ENCODE measurements at places on chromosomes 2 and 18.
A peak's percentile ranks its signal among the peaks of the same experiment; 100 is the strongest.

GRCh38 chr2:3806730-3807129 is 103.4 kb downstream of the DCDC2C start:
- no peak for DNase-seq

- DNase-seq = no peak
Measured at GRCh38 chr18:7590826-7591560, 23.9 kb downstream of the PTPRM start.

- DNase-seq = no peak
Measured at GRCh38 chr2:195608768-195609454, 48.1 kb upstream of the SLC39A10 start.

- DNase-seq = no peak
Measured at GRCh38 chr2:46874236-46874929, 41.2 kb downstream of the MCFD2 start.

DNA sequence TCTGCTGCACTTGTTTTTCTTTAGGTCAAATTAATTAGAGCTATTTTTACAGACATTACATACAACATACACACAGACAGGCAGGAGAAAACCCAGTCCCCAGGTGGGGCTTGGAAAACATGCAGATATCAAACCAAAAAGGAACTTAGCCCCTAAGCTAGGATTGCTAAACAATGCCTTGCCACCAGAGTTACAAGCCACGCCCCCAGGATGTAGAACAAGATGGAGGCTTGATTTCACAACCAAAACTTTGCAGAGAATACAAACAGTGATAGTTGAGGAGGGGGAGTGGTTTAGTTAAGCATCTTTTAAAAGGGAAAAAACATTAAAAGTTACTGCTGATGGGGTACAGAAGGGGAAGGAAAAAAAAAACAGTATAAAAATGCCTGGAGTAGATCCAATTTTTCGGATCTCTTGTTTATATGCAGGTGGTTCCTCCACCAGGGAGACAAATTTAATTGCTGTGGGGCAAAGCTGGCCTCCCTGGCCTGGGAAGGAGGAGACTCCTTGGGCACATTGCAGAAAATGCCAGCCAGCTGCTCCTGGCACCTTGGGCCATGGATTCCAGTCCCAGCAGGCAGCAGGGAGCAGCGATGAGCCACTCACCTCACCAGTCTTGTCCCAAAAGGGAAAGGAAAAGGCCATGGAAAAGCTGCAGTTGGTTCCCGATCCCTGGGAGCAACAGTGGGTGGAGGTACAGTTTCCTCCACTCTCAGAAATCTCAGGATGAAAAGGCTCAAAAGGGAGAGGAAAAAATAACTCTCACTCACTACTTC is 348.4 kb upstream of the REG3G start:
- DNase-seq = no peak

DNA sequence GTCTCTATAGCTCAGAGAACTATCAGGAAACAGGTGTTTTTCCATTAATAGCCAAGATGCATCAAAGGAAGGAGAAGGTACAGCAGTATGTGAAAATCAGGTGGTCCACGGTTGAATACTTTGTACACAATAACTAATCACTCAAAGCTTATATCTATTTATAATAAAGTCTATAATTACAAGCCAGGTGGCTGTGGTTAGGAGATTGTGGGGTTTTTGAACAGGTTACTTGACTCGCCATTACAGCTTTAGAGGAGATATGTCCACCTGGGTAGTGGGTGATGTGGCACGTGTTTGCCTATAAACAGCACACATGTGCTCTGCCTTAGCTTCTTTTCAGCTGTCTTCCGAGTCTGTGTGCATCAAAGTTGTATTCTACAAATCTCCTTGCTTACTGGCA is 892.2 kb upstream of the ZEB2 start:
- DNase-seq = no peak

DNA sequence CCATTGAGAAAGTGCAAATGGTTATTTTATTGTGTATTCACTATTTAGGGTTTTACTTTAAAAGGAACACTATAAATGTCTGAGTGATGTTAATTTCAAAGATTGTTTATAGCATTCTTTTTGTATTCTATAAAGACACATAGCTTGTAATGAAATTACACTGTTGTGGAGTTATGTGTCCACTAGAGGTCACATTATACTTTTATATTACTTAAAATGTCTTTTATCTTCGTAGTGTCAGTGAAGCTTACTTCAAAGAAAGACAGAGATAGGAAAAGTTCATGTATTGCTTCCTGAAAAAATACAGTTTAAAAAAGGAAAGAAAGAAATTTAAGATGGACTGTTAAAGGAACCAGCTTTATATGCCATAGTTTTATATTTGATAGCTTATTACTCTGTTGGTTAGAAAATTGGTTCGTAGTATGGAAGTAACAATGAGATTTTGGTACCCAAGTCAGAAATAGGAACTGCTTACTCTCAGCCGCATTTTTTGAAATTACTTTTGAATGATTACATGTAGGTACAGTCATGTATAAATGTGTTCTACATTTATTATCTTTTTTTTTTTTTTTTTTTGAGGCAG is 20.5 kb downstream of the APLF start:
- DNase-seq = peak; percentile 21

DNA sequence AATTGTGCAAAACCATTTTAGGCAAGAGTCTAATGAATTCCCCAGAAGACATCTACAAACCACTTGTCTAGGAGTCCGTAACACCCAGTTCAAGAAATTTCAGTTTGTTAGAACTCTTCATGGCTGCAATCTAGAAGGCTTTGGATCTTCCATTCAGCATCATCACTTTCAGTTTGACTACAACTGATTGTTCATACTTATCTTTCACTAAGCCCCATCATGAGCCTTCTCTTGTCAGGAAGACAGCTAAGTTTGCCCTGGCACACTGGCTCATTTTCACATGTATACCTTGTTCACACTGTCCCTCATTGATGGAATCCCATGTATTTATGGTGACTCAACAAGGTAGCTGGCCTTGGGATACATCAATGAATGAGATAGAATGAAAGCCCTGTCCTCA is 898.4 kb upstream of the CELF4 start:
- no peak for DNase-seq

GRCh38 chr2:187842978-187843847 is 289.0 kb upstream of the TFPI start:
- DNase-seq = no peak

DNA sequence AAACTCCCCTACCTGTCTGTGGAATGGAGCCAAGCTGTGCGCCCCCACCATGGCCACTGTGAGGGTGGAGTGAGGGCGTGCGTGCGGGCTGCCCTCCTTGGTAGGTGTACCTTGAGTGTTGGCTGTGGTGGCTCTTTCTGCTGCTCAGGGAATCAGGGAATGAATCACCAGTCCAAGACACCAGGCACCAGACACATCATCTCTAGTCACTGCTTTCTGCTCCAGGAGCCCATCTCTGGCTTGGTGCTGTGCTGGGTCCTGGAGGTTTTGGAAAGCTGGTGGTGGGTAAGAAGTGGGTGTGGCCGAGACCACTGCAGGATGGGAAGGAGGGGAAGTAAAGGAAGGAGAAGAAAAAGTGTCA is 209.9 kb downstream of the SEPTIN10 start:
- DNase-seq = no peak

- no peak for DNase-seq
Measured at GRCh38 chr2:74373221-74373676, 6.9 kb downstream of the DCTN1 start.

DNA sequence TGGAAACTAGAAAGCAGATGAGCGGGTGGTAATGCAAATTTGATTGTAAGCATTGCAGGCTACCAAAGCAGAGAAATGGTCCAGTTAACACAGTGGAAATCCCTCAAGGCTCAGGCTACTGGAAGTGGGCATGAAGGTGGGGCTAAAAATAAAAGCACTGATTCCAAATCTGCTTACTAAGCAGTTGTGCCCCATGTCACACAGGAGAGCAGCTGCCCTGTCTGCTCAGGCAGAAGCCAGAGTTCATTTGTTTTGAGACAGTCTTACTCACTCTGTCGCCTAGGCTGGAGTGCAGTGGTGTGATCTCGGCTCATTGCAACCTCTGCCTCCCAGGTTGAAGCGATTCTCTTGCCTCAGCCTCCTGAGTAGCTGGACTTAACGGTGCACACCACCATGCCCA is 42.5 kb upstream of the TSPYL6 start:
- no peak for DNase-seq

- no peak for DNase-seq
Measured at GRCh38 chr18:63421514-63421913, 762 bp downstream of the VPS4B start.

- no peak for DNase-seq
Measured at GRCh38 chr18:28494151-28494550, 317.2 kb upstream of the CDH2 start.

- DNase-seq = no peak
Measured at GRCh38 chr2:26772064-26773001, 8.2 kb downstream of the SLC35F6 start.

GRCh38 chr2:124678043-124678442 is 653.0 kb downstream of the CNTNAP5 start:
- DNase-seq = no peak

DNA sequence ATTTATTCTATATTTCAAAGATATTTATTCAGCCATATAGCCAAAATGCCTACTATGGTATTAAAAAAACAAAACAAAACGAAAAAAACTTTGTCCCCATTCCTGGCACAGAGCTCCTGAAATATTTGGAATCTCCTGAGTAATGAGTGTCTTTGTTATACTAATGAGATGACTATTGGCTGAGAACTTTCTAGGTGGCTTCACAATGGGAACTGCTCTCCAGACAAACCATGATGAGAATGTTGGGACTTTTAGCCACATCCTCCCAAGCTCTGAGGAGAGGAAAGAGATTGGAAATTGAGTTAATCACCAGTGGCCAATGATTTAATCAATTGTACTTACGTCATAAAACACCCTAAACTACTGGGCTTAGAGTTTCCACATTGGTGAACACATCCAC is 631.8 kb upstream of the SETBP1 start:
- no peak for DNase-seq

DNA sequence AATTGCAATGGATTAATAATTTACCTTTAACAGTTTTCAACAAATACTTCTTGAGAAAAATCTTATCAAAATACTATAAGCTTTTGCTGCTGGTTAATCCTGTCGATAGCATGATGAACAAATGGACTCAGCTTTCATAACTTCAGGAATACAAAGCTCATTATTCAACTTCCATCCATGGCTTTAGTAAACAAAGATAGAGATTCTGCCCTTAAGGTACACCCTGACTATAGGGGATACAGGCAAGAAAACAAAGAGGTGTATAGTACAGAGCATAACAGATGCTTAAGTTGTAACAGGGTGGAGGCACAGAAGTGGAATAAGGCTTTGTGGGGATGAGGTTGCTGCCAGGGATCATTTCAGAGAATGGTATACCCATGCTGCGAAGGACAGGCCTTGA is 272.5 kb upstream of the STON1 start:
- no peak for DNase-seq

- peak; percentile 32 for DNase-seq
Measured at GRCh38 chr2:100041946-100042345, 100.4 kb downstream of the AFF3 start.

DNA sequence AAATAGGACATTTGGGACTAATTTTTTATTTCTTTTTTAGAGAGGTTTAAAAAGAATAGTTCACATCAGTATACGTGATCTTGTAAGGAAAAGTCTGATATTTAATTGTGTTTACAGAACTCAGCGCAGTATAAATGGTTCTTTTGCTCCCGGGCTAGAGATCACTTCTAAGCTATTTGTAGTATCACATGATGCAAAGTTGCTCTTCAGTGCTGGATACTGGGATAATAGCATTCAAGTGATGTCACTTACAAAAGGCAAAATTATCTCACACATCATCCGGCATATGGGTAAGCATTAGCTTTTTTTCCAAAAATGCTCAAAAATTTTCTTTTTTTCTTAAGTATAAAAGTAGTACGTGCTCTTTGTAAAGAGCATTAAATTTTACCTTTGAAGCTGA is 37.4 kb upstream of the CYP20A1 start:
- peak; percentile 11 for DNase-seq

DNA sequence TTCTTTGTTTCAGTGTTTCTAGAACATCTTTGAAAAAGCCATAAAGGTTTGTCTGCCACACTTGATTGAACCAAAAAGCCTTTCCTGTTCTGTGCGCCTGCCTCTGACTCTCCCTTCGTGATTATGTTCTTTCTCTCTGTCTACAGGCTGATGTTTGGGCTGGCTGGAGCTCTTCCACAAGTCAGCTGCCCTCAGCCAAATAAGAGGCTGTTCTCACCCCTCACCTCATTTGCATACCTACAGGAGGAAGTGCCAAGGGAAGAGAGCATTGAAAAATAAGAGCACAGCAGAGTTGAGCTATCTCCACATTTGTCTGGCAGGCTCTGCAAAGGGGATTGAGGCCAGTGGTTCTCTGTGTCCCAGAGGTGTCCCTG is 15.8 kb downstream of the INPP5D start:
- DNase-seq = no peak

- DNase-seq = no peak
Measured at GRCh38 chr2:32746669-32747068, 118.8 kb downstream of the TTC27 start.

GRCh38 chr2:3692375-3692774 is 11.0 kb upstream of the DCDC2C start:
- peak; percentile 21 for DNase-seq

GRCh38 chr18:23073996-23074606 is 61.2 kb upstream of the CABLES1 start:
- no peak for DNase-seq

DNA sequence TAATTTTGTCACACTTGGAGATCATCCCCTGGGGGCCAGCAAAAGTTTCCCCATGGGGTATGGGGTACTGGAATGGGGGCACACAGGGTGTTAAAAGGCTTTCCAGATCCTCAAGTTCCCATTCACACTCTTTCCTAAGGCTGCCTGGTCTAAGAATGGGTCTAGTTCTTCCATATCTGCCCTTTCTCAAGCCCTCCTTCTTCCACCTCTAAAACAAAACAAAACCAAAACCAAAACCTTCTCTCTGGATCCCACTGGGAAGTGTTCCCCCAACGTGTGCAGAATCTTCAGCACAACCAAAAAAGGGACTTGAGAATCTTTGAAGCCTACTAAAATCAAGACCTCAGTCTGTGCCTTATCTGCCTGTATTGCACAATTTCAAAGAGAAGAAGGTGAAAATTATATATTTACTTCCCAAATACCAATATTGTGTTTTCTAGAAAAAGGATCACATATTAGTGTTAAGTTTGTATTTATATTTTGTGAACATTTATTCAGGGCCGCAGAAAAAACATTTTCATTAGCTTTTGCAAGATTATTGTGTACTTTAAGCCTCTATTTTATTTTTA is 207.2 kb upstream of the TCF4 start:
- no peak for DNase-seq

DNA sequence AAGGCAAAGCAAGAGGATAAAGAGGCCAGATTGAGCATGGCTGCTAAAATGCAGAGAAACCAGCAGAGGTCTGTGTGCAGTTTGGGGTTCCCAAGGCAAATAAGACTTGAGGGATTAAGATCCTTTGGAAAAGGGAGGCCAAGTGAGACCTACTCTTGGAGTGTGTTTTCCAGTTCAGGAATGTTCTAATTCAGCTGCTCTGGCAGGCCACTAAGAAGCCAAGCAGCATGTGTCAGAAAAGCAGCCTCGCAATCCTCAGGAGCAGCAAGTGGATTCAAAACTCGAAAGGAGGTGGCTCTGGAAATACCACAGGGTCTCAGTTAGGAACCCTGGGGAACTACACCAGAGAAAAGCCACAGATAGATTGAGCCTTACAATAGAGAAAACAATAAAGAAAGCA is 569.2 kb downstream of the METTL4 start:
- no peak for DNase-seq

All from NCI-H2227 treated with DMSO at 0.1 percent for 48 hours (cell line).